ENCODE measurements at places on chromosomes 7 and 10.

DNA sequence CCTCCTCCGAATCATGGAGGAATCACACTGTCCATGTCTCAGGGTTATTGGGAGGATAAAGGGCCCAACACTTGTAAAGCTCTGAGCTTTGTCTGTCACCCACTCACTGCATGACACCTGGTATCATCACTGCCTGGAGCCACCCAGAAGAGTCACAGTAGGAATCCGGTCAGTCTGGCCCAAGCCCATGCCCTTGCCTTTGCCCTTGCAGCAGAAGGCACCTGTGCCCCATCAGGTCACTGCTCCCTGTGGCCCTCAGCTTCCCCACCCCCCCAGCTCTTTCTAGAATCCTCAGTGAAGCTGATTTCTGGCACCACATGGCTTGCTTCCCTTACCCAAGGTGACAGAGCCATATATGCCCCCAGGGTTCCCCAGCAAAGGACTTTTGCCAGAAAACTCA lies 14.4 kb downstream of the LDB3 start:
- DNase-seq, result no peak

DNA sequence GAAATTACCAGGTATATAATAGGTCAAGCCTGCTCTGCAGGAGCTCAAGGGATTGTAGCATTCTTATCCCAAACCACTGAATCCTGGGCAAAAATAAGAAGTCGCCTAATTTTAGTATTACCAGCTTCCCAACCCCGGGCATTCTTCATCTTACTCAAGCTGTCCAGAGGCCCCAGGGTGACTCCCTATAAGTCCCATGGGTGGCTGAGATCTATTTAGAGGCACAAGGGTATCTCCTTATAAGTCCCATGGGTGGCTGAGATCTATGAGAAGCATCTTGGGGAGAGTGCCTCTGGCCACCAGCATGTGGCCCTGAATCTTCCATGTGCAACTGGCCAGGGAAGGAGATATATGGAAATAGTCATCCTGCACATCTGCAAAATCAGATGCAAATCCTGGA lies 38.9 kb downstream of the PRSS2 start:
- DNase-seq, result no peak

GRCh38 chr7:77266291-77266794 lies 66.7 kb upstream of the FGL2 start:
- DNase-seq, result no peak

GRCh38 chr10:126407831-126408230 lies 19.6 kb upstream of the ADAM12 start:
- no peak for DNase-seq

DNA sequence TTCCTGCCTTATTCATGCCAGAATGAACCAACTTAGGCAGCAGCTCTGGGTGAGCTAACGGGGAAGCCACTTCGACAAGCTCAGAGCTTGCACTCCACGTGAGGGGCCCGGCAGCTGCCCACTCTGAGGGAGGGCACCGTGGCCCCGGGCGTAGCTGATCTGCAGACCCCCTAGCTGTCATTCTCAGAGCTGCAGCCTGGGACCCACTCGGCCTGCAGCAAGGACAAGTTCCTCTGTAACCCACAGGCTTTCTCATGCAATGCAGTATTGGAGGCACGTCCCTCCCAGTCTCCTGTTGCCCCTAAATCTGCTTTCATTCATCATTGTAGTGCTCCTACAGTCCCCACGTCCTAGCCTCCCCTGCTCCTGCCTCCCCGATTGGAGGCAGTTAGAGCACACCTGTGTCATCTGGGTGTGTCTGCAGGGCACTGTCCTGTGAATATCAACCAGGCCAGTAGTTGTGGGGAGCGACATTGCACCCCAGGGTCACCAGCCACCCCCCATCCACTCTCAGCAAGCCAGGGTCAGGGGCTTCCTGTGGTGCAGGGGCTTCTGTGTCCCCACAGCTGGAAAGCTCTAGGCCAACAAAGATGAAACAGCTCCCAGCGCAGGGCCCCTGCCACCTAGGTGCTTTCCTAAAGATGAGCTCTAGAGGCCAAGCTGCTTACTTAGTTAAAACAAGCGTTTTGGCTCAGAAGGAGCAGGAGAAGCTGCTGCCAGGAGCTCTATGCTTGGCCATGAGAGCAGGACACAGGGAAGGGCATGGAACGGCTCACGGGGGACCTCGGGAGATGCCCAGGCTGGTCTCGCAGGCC lies 333.6 kb downstream of the ADARB2 start:
- no peak for DNase-seq

- DNase-seq, result no peak
Measured at GRCh38 chr7:18508443-18509427, 13.2 kb downstream of the HDAC9 start.

DNA sequence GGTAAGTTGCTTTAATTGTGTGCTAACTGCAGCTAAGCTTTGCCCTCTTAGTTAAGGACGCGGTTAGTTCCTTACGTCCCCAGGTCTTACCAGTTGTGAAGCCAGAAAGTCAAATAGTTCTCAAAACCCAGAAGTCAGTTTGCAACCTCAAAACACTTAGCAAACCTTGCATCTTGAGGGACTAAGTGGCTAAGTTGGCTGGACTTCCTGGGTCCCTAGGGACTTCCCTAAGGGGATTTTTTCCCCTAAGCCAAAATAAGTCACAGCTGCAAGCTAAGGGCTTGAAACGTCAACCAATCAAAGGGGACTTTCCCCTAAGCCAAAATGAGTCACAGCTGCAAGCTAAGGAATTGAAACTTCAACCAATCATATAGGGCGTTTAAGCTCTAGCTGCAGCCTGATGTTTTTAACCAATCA lies 36.2 kb upstream of the HECW1 start:
- no peak for DNase-seq

DNA sequence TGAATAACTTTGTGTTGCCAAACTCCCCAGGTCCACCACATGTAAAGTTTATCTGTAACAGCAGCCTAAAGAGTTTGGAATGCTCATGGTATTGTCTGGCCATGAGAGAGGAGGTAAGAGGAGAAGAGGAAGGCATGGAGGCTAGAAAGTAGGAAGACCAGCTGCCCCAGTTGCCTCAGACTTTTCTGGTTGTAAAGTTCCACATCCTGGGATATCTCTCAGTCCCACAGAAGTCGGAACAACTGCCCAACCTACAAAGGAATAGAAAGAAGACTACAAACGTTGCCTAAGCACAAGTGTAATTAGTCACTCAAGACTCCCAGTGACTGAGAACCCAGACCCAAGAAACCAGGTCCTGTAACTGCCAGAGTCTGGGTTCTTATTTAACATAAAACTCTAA lies 47.3 kb downstream of the CREB3L2 start:
- no peak for DNase-seq

DNA sequence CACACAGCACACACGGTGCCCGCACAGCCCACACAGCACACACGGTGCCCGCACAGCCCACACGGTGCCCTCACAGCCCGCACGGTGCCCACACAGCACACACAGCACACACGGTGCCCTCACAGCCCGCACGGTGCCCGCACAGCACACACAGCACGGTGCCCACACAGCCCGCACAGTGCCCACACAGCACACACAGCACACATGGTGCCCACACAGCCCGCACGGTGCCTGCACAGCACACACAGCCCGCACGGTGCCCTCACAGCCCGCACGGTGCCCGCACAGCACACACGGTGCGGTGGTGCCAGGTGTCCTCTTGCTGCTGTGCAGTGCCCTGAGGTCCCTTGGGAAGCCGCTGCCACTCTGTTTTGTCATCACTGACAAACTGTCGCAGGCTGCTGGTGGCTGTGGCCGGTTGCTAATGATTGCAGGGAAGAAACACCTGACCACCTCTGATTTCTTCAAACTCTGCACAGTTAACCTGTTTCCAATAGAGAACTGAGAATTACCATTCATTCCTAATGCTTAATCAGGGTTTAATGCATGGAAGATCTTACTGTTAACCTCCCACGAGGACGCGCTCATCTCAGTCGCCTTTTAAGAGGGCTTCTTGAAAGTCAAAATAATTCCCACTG lies 66.9 kb downstream of the GLRX3 start:
- no peak for DNase-seq

DNA sequence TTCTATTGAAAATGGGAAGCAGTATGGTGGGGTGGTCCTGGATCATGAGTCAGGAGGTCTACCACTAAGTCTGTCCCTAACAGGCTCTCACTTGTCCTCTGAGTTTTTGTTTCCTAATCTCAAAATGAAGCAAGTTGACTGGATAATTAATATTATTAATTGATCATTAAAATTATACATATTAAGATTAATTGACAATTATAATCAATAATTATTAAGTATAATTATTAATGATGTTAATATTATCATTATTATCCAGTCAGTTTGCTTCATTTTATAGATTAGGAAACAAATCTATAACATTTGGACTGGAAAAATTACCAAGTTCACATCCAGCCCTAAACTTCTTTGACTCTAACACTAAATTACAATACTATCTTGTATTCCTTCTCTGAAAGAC lies 174.2 kb upstream of the KMT2E start:
- no peak for DNase-seq

- DNase-seq, result no peak
Measured at GRCh38 chr7:77797734-77798393, 370 bp downstream of the TMEM60 start.

- DNase-seq, result no peak
Measured at GRCh38 chr7:70033226-70033625, 435.0 kb downstream of the AUTS2 start.

DNA sequence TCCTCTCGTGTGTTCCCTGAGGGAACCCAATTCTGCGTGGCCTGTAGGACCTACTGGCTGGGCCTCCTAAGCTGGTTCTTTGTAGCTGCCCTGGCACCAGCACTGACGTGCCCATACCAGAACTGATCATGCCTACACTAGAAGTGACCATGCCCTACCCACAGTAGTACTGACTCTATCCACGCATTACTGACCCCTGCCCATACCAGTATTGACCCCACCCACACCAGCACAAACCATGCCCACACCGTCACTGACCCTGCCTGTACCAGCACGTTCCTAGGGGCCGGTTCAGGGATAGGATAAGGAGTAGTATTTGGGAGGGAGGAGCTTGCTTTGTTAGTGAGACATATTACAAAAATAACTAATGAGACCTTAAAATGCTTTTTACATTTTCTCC lies 88.0 kb downstream of the DOCK1 start:
- no peak for DNase-seq

DNA sequence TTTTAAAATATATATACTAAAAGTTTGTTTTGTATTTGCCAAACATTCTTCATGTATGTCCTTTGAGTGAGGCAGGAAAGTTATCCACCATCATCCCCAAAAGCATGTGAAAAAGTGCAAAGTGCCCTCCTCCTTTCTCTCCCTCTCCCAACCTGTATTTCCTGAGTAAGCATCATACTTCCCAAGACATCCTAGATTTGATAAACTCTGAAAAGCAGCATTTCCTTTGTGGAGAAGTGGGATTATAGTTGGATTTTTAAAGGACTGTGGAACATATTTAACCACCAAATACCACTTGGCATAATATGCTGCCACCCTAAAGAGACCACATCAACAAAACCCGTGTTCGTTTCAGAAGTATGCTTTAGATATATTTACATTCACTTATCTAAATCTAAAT lies 36.9 kb downstream of the NET1 start:
- DNase-seq, result no peak

Measured in stimulated activated CD4-positive, alpha-beta T cell treated with anti-CD3 and anti-CD28 coated beads, Interleukin-1b, Interleukin-23, amount 100 ng/mL, for 1 hour (primary cell).